ENCODE measurements at places on chromosomes 1 and 21.

DNA sequence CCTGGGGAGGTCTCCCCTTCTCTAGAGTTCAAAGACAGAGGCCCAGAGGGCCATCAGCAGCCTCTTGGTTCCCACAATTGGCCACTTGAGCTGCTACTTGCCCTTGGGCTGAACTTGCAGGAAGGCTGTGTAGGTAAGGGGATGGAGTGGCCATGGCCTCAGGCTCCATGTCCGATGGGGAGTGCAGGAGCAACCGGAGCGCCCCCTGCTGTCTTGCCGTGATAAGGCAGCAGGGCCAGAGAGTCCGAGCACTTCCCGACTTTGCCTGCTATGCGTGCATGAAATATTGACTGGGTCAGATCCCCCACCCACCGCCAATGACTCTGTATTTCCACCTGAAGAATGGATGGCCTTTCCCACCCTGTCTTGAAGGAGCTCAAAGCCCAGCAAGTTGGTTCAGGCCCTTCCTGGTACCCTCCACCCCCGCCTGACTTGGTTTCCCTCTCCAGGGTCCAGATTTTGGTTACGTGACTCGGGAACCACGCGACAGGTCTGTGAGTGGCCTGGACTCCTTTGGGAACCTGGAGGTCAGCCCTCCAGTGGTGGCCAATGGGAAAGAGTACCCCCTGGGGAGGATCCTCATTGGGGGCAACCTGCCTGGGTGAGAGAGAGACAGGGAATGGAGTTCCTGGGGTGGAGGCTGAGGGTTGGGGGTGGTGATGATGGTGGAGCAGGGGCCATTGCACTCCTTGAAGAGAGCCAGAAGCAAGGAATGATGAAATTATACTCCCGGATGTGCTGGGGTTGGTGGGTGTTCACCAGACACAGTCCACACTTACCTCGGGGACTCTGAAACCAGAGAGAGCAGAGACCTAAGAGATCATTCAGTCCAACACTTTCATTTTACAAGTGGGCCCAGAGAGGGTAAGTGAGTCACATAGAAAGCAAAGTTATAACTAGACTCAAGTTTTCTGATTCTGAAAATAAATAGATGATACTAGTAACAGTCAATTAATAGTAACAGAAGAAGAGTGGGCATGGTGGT lies 25.6 kb downstream of the PADI3 start:
- no peak for DNase-seq

- no peak for DNase-seq
These were observed at the start of gene TGFB2 for GRCh38 chr1:218344814-218345672. TGFB2 (plus strand) TSS chr1:218345336; CDS start chr1:218346702, 1,366 bp downstream.

DNA sequence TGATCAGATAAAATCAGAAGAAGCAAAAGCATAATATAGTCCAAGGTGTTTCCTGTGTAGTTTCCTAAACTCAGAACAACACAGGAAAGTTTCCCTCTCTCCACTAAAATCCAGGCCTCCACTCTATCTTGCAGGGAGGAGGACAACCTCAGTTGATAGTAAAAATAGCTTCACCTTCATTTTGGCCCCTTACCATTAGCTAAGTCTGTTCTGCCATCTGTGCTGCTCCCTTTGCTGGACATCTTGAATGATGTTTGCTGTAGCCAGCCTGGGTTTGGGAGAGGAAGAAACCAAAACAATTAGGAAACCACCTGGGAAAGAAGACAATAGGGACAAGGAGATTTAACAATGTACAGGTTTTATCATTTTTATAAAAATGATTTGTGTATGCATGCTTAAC lies 18.6 kb downstream of the DCAF8 start:
- DNase-seq: no peak

- no peak for DNase-seq
These were observed 349.7 kb upstream of the C1orf87 start for GRCh38 chr1:60423146-60423780.

DNA sequence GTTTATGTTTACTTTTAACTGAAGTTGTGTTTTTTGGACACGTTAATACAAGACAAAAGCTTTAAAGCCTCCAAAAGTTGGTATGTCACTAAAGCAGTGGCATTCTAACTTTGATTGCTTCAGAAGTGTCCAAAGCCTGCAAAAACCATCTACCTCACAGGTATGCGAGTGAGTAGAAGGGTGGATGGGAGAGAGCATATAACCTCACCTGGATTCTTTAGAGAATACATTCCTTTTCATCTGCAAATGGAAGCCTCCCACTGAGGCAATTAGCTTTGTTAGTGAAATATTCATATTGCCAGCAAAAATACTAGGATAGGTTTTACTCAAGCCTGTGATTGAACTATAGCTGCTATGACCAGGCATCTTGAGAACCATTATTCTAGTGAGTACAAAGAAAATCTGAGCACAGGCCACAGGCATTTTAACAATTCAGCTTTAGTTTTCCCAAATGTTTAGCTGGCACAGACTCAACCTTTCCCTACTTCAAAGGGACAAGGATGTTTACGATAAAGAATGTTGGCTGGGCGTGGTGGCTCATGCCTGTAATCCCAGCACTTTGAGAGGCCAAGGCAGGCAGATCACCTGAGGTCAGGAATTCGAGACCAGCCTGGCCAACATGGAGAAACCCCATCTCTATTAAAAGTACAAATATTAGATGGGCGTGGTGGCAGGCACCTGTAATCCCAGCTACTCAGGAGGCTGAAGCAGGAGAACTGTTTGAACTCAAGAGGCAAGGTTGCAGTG lies 39.7 kb downstream of the MAP3K21 start:
- DNase-seq: no peak

GRCh38 chr1:225602590-225603206 lies 50.2 kb downstream of the ENAH start:
- no peak for DNase-seq

DNA sequence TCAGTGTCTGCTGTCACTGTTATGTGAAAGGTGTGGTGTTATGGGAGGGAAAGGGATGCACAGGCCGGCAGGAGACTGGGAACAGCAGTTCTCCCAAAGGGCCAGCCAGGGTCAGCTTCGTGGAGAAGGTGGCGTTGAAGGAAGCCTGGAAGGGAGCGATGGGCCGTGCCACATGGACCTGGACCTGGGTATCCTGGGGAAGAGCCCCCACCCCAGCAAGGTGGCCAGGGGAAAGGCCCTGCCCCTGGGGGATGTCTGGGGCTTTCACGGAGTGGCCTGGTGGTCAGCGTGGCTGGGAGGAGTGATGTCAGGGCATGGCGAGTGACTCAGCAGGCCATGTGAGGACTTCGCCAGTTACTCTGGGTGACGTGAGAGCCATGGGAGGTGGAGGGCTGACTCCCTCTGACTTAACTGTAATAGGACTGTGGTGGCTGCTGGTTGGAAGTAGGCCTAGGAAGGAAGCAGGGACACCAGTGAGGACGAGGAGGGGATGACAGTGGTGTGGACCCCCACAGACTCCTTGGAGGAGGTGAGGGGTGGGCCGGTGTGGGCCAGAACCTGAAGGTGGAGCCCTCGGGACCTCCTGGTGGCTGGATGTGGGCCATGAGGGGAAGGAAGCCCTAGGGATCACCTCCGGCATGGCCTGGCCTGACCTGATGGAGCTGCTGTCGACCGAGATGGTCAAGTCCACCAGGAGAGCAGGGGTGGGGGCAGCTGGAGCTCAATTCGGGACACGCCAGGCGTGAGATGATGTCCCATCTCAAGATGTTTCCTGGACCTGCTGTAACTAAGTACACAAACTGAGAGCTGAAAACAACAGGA lies 54.5 kb downstream of the BACE2 start:
- no peak for DNase-seq

DNA sequence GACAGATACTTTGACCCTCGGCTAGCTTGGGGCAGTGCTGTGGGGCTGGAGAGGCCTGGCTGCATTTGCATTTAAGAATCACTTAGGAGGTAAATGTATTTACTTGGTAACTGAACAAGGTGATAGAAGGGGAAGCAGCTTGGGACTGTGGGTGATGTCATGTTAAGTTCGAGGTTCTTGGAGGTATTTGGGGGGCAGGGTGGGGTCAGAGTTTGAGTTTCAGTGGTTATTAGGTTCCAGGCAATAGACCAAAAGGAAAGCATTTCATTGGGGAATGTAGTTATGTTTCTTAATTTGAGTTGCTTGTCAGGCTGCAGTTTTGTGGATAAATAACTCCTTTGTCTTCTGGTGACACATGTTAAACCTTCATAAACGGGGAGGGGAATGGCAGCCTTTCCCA lies 2.4 kb upstream of the FAM78B start:
- DNase-seq: no peak

DNA sequence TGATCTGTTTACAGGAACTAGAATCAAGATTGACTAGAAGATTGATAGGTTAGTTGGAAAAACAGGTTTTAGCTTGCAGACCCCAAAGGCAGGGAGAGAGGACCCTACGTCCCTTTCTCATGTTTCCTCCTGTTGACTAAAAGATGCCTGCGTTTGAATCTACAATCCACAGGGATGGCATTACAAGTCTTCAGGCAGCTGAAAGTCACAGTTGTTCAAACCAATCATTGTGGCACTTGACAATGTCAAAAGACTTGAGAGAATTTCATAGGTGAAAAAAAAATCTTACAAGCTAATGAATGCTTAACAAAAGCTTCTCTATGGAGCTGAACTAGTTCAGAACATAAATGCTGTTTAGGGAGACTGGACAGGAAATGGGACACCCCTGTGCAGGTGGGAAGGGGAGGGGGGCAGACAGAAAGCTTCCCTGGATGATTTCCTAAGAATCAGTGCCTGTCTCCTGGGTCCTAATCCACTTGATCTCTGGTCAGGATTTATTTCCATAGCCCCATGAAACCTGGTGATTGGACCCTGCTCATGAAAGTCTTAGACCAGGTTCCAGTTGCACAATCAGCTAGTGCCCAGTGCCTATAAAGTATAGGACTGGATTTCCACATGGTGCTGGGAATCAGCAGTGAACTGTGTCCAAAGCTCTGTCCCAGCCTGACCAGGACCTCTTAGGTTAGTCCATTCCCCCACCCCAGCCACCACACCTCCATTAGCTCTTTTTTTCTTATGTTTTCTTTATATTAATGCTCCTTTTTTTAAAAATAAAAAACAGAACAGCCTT lies 91.6 kb upstream of the BCAR3 start:
- DNase-seq: no peak

- DNase-seq: no peak
These were observed 40.8 kb upstream of the KIRREL1 start for GRCh38 chr1:157952601-157953000.

DNA sequence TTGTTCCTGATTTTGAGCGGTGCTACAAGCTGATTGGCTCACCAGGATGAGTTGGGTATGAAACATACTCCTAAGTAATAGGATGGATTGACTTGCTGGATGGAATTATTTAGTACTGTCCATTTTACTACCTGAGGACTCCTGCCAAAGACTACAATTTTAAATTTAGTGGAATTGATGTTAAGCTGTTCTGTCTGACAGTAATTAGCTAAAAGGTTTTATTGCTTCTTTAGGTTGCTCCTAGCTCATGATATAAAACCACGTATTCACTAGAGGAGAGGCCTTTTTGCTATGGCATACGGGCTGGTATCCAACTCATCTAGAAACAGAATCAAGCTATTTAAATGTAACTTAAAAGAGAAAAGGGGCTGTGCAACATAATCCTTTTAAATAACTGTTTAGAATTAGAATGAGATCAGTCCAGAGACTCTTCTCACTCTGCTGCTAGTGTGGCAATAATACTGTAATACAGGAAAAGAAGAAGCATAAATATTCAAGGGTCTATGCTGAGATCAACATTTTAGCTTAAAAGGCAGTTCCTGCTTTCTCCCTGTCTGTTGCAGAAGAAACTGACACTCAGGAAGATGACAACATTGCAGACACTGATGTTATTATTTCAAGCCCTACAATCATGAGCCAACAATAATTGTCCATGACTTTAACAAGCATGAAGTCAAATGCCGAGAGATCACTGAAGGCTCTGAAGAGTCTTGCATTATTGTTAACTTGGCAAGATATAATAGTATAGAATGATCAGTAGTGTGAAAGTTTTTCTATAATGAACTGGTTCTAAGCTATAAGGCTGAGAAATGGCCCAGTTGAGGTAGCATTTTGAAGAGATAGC lies 258.7 kb upstream of the ADGRL4 start:
- no peak for DNase-seq

DNA sequence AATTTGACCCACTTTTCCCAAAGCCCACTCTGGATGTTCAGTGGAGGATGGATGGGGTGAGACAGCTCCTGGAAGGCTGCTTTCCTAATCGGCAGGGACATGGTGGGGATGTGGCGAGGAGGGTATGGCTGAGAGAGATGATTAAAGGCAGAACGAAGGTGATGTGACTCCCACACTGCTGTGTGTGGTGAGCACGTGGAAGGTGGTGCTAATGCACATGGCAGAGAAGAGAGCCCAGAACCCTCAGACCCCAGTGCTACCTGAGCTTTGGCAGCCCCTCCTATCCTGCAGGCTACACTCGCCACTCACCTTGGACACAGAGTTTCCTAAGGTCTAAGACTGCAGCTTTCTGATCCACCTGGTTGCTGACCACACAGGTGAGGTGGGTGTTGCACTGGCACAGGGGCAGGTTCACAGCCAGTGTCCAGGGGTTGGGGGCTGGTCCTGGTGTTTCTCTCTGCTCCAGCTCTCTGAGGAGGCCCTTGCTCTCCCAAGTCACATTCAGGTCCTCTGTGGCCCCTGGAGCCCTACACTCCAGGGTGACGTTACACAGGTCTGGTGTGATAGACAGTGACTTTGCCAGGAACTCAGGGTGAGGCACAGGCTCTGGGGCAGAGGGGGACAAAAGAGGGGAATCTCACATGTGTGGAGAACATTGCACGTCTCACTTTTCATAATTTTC lies 151.4 kb upstream of the ETV3 start:
- DNase-seq: no peak

DNA sequence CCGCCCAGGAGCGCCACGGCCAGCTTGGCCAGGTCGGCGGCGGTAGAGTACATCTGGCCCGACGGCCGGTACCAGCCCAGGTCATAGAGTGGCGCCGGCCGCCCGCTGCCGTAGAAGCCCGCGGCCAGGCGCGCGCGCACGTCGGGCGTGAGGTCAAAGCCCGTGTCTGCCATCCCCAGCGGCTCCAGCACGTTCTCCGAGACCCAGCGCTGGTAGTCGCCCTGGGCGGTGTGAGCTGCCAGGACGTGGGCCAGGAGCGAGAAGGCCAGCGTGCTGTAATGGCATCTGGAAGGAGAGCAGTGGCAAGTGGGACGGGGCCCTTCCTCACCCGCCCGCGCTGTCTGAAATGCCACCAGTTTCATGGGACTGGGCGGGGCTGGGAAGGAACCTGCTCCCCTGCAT lies 18.9 kb downstream of the LACTBL1 start:
- no peak for DNase-seq

GRCh38 chr1:24861821-24862727 lies 68.0 kb downstream of the RUNX3 start:
- no peak for DNase-seq

- DNase-seq: no peak
These were observed 1.3 kb upstream of the MPC2 start for GRCh38 chr1:167938080-167938636.

DNA sequence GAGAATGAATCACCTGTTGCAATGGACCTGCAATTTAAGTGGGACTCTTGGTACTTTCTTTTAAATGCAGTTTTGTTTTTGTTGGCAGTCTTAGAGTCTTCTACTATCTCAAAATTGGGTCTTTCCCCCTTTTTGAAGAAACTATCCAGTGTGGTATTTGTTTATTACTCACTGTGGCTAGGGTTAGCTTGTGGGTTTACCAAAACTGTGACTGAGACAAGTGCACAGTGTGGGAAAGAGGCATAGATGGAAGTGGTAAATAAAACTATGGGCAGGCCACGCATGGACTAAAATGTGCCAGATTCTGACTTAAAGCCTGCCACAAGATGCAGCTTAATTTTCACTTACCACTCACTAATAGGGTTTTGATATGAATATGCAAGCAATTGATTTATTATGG lies 1441.7 kb downstream of the PLA2G4A start:
- no peak for DNase-seq
